ENCODE measurements at places on chromosomes 16 and 17.

GRCh38 chr17:15945527-15946191, 729 bp downstream of the ADORA2B start:
- DNase-seq, result no peak

- no peak for DNase-seq
Measured at GRCh38 chr16:27066668-27067537, at the start of gene C16orf82. TSS of gene C16orf82 (plus strand) at chr16:27066927.

GRCh38 chr16:88805340-88805715, 1.7 kb downstream of the CDT1 start:
- DNase-seq, result no peak

- DNase-seq, result no peak
Measured at GRCh38 chr17:36993227-36993626, 44.5 kb downstream of the AATF start.

DNA sequence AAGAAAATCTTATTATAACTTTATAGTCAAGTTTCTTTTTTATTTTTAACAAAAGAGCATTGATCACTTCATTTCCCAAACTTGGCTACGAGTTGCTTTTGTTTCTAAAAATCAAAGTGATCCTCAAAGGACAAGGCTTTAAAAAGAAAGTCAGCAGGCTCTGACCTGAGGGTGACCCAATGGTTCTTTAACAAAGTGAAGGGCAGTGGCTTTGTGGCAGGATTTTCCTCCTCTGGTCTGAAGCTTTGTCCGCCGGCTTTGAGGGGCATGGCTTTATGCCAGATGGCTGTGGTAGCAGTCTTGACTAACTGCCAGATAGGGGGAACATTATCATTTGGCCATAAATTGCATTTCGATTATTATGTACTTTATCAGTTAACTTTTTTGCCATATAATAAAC, 28.5 kb downstream of the IQCK start:
- no peak for DNase-seq

GRCh38 chr16:54240271-54241129, 46.1 kb downstream of the IRX3 start:
- no peak for DNase-seq

- DNase-seq, result no peak
Measured at GRCh38 chr16:50462793-50463507, 85.2 kb upstream of the NKD1 start.

DNA sequence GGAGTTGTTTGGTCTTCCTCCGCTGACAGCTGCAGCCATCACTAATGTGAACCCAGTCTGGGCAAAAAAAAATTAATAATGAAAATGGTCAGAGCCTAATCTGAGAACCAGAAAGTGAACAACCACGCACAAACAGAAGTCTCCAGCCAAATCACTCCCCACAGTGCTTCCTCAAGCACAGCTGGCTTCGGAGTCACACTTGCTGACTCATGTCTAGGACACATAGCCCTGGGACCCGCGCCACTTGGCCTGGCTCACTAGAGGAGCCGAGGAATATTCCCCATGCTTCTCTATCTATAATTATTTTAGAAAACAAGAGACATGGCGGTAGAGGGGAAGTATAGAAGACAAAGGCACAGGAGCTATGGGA, 109.1 kb downstream of the ZFHX3 start:
- no peak for DNase-seq

- DNase-seq, result no peak
Measured at GRCh38 chr16:23486480-23486879, 23.8 kb downstream of the GGA2 start.

GRCh38 chr17:68301438-68301959, 10.2 kb downstream of the ARSG start:
- no peak for DNase-seq

GRCh38 chr16:14013571-14014283, 57.4 kb upstream of the MRTFB start:
- no peak for DNase-seq

- DNase-seq, result no peak
Measured at GRCh38 chr16:79250502-79251098, 349.9 kb downstream of the MAF start.

GRCh38 chr16:89969741-89970410, 21.3 kb downstream of the DEF8 start:
- no peak for DNase-seq

- no peak for DNase-seq
Measured at GRCh38 chr17:32846143-32846542, 30.8 kb downstream of the MYO1D start.

GRCh38 chr17:3846437-3847164, 555 bp upstream of the NCBP3 start:
- DNase-seq, result no peak

DNA sequence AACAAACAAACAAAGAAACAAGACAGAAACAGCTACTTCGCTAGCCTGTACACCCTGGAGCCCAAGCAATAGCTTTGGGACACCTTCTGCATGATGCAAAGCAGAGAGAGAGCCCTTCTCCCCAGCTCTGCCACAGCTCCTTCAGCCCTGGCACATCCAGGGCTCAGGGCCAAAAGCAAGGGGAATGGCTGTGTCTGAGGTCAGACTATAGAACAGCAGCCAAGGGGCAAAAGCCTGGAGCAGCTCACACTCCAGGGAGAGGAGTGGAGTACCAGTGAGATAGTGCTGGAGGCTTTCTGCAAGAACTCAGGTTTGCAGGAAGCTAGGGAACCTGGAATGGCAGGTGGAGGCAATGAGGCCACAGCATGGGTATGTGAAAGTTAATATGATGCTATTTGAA, 11.6 kb upstream of the SEPHS2 start:
- no peak for DNase-seq

- DNase-seq, result peak; percentile 73
Measured at GRCh38 chr16:11175787-11176341, 80.1 kb downstream of the SOCS1 start.

GRCh38 chr16:15983898-15984297, 34.5 kb downstream of the ABCC1 start:
- DNase-seq, result no peak

DNA sequence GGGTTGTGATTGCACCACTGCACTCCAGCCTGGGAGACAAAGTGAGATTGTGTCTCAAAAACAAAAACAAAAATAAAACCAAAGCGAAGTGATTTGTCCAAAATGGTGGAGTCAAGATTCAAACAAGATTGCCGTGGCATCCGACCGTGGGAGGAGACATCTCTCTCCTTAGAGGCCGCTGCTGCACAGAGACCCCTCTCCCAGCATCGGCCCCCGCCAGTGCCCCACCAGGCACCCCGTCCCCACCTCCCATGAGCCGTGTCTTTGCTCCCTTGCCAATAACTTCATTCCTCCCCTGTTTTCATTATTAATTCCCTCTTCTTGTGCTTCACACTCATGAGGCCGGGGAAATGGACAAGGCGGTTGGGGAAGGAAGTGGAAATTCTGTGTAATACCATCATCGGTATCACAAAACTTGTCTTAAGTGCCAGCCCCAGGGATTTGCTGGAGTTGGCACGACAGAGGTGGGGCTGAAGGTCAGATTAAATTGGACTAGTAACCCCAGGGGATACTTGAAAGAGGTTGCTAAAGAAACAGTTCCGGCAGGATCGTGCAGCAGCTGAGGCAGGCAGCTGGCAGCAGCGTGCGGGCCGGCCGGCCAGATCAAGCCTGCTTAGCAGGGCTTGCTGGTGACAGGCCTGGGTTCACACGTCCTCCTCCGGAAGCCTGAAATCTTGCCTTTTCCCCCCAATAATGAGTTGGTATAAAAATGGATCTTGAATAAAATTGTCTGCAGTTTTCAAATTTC, 66.8 kb downstream of the RTN4RL1 start:
- DNase-seq, result no peak

- DNase-seq, result no peak
Measured at GRCh38 chr16:10020866-10021265, 161.4 kb downstream of the GRIN2A start.

DNA sequence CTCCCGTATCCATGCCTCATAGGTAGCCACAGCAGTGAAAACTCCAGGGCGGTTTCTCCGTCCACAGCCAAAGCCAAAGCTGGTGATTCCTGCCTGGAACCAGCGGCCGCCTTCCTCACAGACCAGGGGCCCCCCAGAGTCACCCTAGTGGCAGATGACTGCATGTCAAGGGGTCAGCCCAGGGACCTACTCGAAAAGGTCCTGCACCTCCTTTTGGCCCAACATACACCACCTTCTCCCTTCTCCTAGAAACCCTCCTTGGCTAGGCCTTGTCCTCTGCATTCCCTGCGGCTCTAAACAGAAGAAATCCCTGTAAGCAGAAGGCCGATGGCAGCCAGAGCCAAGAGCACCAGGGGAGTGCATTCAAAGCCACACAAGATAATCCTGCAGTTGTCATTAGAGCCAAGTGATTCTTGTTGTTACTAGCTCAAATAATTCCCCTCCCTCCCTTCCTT, 6.1 kb downstream of the PRSS36 start:
- DNase-seq, result no peak

GRCh38 chr16:1177053-1177452, 24.1 kb downstream of the CACNA1H start:
- no peak for DNase-seq

GRCh38 chr16:27114006-27114405, 47.3 kb downstream of the C16orf82 start:
- no peak for DNase-seq

- DNase-seq, result no peak
Measured at GRCh38 chr17:9324864-9325263, 250.8 kb downstream of the STX8 start.

DNA sequence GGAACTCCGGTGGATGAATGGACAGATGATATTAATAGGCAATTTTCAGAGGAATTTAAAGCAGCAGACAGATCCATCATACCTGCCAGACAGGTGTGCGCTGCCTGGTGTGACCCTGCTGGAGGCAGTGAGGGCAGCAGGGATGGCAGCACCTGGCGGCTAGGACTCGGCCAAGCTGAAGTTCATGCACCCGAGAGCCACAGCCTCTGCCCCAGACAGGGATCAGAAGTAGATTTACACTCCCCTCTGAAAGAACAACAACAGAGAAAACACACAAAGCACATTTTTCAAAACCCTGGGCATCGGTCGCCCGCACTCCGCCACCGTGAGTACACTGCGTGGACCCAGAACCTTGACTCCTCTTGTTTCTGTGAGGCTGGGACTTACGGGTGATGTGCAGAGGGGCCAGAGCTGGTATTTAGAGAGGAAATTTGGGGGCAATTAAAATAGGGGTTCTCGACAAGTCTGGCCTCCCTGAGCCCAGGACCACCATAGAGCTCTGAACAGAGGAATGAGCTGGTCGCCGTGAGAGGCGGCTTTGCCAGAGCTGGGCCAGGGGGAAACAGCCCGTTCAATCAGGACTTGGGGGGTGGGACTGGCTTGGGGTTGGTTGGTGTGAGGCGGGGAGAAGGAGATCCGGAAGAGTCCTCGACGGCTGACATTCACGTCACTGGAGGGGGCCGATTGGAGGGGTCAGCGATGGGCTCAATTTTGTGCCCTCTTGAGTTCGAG, 101.0 kb downstream of the METRNL start:
- DNase-seq, result peak; percentile 10

- no peak for DNase-seq
Measured at GRCh38 chr17:78935419-78936323, 10.5 kb upstream of the TIMP2 start.

- DNase-seq, result no peak
Measured at GRCh38 chr16:67456391-67457081, 24.4 kb downstream of the ATP6V0D1 start.

GRCh38 chr16:63059676-63060075, 1023.4 kb upstream of the CDH8 start:
- no peak for DNase-seq

DNA sequence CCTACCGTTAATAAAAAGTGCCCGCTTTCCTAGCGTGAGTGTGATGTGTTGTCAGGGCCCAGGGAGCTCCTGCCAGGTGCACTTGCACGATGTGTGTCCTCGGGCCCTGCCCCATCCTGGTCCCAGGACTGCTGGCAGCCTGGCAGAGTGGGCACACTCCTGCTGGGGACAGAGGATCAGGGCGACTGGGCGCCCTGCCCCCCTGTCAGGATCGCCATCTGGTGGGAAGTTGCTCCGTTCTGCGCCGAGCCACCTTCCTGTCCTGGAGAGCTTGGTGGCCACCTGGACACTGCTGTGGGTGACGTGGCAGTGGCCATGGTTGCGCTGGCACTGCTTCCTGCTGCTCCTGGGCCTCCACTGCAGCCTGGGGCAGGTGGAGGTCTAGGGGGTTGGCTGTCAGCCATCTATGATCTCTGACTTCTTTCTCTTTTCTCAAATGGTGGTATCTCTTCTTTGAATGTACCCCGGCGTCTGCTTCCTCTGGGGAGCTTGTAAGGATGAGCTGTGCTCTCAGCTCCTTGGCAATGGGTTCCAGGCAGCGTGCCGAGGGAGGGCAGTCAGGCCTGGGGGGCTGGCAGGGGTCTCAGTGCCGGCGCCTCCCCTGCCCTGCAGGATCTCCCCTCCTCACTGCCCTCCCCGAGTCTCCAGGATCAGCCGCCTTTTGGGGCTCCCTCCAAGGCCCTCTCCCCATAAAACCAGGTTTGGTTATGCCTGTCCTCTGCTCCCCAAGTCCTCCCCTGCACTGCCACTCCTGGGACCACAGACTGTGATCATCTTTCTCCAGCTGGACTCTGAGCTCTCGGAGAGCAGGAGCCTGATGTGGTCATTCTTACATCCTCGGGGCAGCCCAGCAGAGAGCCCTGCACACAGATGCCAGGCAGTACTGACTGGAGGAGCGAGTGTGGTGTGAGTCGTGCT, 76.9 kb downstream of the AMFR start:
- no peak for DNase-seq

GRCh38 chr17:34360601-34361270, 2.3 kb downstream of the CCL1 start:
- no peak for DNase-seq

- peak; percentile 71 for DNase-seq
Measured at GRCh38 chr17:45284176-45285140, 22.6 kb upstream of the SPATA32 start.

DNA sequence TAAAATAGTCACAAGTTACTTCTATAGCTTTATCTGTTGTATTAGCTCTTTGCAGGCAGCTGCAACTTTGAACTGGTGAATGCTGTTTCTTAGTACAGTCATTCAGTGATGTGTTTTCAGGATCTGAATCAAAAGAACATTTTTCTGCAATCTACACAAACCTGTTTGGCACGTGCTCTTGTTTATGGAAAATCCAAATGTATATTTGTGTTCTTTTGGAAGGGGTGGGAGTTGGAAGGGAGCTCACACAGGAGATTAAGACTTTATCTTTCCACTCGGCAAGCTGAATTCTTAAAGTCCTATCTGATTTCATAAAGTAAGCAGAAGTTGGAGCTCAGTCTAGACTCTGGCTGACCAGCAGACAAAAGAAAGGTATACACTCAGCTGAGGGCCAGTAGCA, 300.2 kb downstream of the MAP2K6 start:
- DNase-seq, result no peak

GRCh38 chr16:82149536-82149935, 20.5 kb downstream of the MPHOSPH6 start:
- DNase-seq, result no peak

DNA sequence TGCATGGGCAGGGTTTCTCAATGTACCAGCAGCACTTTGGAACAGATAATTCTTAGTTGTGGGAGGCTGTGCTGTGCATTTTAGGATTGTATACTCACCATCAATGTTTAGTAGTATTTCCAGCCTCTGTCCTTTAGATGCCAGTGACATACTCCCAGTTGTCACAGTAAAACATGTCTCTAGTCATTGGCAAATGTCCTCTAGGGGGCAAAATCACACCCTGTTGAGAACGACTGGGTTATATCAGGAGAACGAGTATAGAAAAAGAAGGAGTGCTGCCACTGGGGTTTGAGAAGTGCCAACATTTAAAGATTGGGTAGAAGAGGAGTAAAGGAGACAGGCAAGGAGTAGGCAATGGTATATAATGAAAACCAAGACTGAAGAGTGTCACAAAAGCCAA, 37.9 kb upstream of the SMIM36 start:
- DNase-seq, result no peak

- peak; percentile 41 for DNase-seq
Measured at GRCh38 chr17:77436058-77436442, 295.3 kb downstream of the SEC14L1 start.

- no peak for DNase-seq
Measured at GRCh38 chr16:64051824-64052223, 1070.0 kb downstream of the CDH11 start.
